ENCODE measurements at places on chromosomes 2 and 18. TPM values are rescaled to one million over a fixed set of nuclear protein-coding genes. Genes with fewer than 3 reads are reported as not detected.
A peak's percentile ranks its signal among the peaks of the same experiment; 100 is the strongest.

The ASXL2 gene
- 23.5 TPM for polyA plus RNA-seq

The SETBP1 gene
- polyA plus RNA-seq, result 33.8 TPM

The SH2D6 gene
- 1.5 TPM for polyA plus RNA-seq

The PIEZO2 gene
- 30.7 TPM for polyA plus RNA-seq

The STAT4 gene
- polyA plus RNA-seq, result 9.8 TPM

The TNS1 gene
- 82.9 TPM for polyA plus RNA-seq

The FN1 gene
- 530 TPM for polyA plus RNA-seq

The WNT6 gene
- polyA plus RNA-seq, result 0.21 TPM

The SKOR2 gene
- polyA plus RNA-seq, result not detected

- DNase-seq, result peak; percentile 55
Observed at GRCh38 chr2:95526360-95527341, 42.1 kb upstream of the TRIM43B start.

DNA sequence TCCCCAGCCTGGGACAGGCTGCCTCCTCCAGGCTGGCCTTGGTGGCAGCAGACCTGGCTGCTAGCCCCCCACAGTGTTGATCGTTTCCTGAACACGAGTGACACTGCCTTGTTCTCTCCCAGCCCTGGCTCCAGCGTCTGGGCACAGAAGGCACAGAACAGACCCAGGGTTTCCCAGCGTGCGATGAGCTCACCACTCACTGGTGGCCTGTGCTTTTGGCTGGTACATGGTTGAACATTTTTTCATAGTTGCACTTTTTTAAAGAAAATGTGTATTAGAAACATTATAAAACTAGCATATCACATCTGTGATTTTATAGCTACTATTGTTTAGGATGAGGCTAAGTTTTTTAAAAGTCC is 40.9 kb downstream of the SCTR start:
- no peak for DNase-seq

GRCh38 chr2:149076863-149077412 is 38.4 kb downstream of the LYPD6B start:
- no peak for DNase-seq

DNA sequence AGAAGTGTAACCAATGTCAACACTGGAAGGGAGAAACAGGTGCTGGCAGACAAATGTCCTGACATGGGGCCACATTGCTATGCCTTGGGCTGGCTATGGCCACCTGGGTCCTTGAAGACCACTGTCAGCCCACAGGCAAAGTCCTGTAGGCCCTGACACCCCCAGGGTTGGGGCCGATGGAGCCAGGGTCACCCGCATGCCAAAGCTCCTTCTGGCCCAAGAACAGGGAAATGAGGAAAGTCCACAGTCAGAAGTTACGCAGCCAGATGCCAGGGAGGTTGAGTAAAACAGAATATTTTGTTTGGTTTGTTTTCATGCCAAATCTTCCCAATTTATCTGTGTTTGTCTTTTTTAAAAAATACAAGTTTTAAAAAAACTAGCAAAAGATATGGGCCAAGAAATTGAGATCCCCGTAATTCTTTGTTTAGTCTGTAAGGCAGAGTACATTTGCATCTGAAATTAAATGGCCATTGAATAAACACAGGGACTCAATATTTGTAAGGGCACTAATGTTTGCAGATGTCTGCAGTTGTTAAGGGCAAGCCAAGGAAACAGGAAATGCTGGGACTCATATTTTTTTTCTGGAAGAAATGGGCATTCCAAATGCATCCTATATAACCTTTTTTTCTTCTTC is 186.4 kb downstream of the FAM210A start:
- DNase-seq, result no peak

DNA sequence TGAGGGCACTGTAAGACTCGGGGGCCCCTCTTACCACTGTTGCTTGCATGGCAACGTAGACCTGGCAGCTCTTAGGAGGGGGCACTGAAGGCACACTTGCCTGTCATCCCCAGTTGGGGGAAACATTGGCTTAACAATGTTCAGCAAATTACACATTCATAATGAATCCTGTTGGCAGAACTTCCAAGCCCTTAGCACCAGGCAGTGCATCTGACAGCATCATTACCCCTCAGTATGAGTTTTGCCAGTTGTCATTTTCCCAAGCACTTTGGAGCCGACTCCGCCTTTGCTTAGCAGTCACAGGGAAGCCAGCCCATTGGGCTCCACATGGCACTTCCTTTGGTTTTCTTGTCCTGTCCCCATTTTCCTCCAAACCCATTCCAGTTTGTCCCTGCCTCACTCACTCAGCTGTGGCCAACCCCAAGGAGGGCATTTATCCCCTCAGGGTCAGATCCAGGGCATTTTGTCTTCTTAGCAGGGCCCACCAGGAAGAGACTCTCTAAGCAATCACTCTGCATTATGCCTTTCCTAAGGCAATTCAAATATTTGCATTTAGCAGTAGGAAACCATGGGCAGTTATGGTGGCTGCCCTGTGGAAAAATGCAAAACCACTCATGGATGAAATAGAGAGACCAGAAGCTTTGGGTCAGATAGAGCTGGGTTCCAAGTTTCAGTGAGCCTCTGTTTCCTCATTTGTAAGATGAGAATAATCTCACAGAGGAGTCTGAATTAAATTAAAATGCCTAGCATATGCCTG is 73.9 kb downstream of the VSNL1 start:
- no peak for DNase-seq

- DNase-seq, result no peak
Observed at GRCh38 chr18:1053331-1054315, 149.0 kb downstream of the ADCYAP1 start.

DNA sequence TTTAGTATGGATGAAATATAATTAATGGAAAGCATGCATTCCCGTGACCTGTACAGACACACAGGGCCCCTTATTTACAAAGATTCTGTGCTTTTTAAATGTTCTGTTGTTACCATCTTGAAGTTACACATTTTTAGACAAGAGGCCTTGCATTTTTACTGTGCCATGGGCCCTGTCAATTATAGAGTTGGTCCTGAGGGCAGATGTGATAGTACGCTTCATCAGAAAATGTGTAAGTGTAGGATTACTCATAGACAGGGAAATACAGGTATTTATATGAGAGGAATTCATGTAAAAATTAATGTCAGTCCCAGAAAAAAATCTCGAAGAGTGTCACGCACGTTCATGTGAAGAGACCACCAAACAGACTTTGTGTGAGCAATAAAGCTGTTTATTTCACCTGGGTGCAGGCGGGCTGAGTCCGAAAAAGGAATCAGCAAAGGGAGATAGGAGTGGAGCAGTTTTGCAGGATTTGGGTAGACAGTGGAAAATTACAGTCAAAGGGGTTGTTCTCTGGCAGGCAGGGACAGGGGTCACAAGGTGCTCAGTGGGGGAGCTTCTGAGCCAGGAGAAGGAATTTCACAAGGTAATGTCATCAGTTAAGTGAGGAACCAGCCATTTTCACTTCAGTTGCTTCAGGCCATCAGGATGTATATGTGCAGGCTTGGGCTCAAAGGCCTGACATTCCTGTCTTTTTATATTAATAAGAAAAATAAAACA is 12.2 kb upstream of the ALPK2 start:
- DNase-seq, result no peak

DNA sequence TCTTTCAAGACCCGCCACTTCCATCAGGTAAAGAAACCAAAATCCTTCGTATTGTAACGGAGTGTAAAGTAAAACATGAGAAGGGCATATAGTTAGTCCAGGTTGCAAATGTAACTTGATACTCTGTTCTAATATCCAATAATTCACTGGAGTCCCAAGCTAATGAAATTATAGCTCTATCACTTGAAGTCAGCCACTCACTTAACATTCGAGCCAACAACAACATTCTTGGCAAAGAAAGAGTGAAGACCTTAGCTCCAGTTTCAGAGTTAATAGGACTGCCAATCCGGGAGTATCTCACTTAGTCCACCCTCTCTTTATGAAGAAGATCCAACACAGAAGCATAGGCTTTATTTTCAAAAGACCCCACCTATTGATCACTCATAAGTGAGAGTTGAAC is 298.0 kb upstream of the SOX11 start:
- DNase-seq, result peak; percentile 17

DNA sequence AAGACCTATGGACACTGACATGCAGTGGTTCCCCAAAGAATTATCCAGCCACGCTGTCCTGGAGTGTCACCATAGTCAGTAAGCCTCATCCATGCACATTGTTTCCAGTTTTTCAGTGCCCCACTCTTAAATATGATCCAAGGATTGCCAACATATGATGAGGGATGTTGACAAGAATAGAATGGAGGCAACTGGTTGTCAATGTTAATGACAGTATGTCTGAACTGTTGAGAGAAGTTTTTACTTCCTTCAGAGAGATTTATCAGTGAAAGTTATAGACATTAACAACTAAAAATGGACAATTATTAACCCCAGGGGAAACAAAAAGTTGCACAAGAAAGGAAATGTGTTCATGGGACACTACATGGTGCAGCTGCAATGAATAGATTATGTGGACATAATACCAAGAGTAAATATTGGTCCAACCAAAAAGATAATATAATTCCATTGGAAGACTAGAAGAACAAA is 69.9 kb downstream of the CYP26B1 start:
- DNase-seq, result no peak

DNA sequence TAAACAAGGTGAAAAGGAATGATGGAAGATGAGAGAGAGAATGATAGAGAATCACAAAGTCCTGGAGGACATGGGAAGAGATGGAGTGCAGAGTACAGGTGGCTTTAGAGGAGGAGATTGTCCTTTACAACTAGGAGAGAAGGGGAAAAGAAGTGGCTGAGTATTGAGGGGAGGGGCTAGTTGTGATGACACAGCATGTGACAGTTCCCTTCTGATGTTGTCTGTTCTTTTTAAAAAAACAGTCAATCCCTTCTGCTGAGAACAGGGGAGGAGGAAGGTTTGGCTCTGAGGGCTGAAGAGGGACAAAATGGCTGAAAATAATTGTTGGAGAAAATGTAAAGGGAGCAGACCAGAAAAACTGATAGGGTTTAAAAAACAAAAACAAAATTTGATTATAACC is 44.0 kb downstream of the STEAP3 start:
- DNase-seq, result no peak

GRCh38 chr2:138137949-138138348 is 173.7 kb downstream of the HNMT start:
- no peak for DNase-seq

DNA sequence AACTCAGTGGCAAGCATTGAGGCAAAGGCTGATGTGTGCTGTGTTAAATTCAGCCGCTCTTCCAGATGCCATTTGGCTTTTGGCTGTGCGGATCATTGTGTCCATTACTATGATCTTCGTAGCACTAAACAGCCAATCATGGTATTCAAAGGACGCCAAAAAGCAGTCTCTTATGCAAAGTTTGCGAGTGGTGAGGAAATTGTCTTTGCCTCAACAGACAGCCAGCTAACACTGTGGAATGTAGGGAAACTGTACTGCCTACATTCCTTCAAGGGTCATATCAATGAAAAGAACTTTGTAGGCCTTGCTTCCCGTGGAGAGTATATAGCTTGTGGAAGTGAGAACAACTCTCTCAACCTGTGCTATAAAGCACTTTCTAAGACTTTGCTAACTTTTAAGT is 195.5 kb upstream of the RAB12 start:
- no peak for DNase-seq

DNA sequence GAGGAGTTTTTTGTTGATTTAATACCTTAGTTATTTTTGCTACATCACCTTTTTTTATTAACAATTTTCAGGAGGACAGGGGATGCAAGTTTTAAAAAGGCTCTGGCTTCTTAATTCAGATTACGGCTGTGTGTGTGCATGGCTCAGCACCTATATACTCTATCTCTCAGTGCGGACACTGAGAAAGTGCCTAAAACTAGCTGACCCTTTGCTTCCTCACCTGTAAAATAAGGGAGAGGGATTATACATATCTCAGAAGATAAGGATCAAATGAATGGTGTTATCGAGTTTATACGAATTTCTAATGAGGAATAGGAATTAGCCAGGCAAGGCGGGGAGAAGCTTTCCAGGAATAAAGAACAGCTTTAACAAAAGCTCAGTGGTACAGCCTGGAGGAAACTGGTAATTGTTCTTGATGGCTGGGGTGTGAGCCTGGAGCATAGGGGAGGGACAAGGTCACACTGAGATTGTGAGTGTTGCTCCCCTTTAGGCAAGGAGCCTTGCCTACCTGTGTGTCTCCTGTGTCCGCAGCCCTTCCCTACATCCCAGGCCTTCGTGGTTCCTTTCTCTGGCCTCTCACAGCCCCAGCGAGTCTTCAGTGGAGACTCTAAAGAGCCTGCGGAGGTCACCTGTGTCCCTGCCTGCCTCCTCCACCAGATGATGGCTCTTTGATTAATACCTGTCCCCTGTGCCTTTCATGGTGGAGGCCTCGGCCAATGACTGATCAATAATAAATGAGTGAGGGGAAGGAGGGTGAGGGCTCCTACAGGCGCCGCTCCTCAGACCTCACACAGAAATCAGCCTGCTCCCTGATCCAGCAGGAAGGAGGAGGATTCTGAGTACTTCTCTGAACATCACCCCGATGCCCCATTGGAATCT is 92.7 kb downstream of the DDX1 start:
- DNase-seq, result no peak

- DNase-seq, result no peak
Observed at GRCh38 chr2:240428245-240428644, 7.2 kb upstream of the GPC1 start.

- no peak for DNase-seq
Observed at GRCh38 chr18:33580546-33580945, 2.5 kb downstream of the ASXL3 start.

GRCh38 chr2:82857967-82858366 is 1601.1 kb downstream of the SUCLG1 start:
- DNase-seq, result no peak

DNA sequence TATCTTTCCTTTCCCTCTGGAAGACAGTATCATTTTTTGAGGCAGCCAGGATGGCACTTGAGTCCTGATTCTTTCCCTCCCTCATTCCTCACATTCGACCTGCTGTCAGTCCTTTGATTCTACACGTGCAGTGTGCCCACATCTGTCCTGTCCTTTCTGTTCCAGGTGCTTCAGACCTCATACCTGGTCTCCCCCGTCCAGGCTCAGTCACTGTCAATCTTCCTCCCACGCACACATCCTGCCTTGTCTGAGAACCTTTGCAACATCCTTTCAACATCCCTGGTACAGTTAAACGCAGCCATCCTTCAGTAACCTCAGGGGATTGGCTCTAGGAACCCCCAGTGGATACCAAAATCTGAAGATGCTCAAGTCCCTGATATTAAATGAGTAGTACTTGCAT is 10.1 kb downstream of the BCL2 start:
- no peak for DNase-seq

DNA sequence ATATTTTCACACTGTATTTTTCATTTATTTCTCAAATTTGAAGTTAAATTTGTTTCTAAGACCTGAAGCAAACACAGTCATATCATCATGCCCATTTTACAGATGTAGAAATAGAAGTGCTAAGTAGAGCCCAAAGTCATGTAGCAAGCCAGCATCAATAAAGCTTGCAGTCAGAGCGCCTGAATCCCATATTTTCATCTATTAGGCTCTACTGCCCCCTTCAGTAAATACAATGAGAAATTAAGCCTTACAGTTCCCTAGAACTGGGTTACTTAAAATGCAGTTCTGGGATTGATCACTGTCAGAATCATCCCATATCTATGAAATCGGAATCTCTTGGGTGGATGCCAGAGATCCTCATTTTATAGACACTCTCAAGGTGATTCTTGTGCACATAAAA is 419.9 kb downstream of the TGIF1 start:
- DNase-seq, result no peak

Measured in left renal pelvis (tissue), 4 donors.